ENCODE measurements at places on chromosomes 1 and 21.

DNA sequence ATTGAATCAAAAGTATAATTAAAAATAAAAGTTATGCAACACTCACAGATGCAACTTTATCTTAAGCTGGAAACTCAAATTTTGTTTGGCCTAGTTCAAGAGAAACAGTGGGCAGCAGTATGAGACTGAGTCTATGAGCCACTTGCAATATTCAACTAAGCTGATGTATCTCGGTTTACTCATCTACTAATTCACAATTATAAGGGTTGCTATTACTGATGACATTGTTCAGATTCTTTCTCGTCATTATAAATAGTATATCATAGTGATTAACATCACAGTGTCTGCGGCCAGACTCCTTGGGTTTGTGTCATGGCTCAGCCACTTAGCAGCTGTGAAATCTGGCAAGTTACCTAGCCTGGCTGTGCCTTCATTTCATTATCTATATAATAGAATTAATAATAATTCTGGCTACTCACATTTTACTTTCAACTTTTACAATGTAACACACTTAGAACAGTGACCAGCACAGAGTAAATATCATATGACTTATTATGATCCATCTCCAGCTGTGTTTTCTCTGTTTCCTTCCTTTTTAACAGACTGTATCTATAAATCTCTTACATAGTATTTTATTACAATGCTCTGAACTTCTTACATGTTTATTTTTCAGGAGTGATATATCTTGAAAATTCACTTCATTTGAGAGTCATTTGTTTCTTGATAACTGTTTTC lies 194.3 kb upstream of the RGS18 start:
- no peak overlapping the region for H3K4me3 ChIP-seq
- no peak for DNase-seq
- no peaks in the 10 kb centered on the region for H3K36me3 ChIP-seq
- no peak overlapping the region for H3K27ac ChIP-seq

GRCh38 chr1:30171537-30172298 lies 551.7 kb downstream of the MATN1 start:
- H3K27ac ChIP-seq = peak overlapping the region; percentile 76
- peaks cover 20% of the 10 kb centered on the region for H3K4me1 ChIP-seq
- DNase-seq = peak; percentile 74
- H3K36me3 ChIP-seq = no peaks in the 10 kb centered on the region
- H3K27me3 ChIP-seq = peaks cover 8% of the 10 kb centered on the region

GRCh38 chr21:43369124-43369523 lies 57.8 kb downstream of the SIK1 start:
- DNase-seq = peak; percentile 50
- peak overlapping the region; percentile 70 for H3K4me3 ChIP-seq
- H3K4me1 ChIP-seq = peaks cover 44% of the 10 kb centered on the region
- no peaks in the 10 kb centered on the region for H3K36me3 ChIP-seq

DNA sequence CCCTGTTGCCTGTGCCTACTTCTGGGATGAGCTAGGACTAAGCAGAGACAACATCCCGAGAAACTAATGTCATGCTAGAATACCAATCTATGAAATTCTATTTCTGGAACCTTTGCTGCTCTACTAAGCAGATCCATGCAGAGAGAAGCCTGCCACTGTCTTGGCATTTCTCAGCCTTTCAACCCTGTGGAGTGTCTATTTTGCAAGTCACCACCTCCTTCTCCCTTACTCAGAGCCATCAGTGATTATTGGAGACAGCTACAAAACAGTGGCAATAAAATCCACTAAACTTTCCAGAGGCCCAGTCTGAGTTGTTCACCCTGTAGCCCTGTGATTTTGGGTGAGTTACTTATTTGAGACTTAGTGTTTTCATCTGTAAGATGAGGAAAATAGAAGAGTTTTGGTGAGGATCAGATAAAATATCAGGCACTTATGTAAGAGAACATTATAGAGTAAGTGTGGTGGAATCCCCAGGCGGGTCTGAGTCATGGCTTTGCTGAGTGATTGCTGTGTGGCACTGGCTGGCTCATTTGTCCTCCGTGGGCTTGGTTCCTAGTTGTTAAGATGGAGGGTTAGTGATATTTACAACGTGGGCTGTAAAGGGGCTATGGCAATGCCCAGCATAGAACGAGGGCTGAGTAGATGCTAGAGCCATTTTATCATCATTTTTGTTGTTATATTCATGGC lies 61.1 kb downstream of the FMN2 start:
- no peaks in the 10 kb centered on the region for H3K27me3 ChIP-seq
- peaks cover 25% of the 10 kb centered on the region for H3K4me1 ChIP-seq
- peak overlapping the region; percentile 62 for H3K27ac ChIP-seq

- H3K36me3 ChIP-seq = no peaks in the 10 kb centered on the region
- H3K4me1 ChIP-seq = peaks cover 21% of the 10 kb centered on the region
- peak; percentile 38 for DNase-seq
- H3K27ac ChIP-seq = peak overlapping the region; percentile 100
These were observed 519 bp downstream of the RERE start for GRCh38 chr1:8816831-8817411.

- peaks cover 2% of the 10 kb centered on the region for H3K27me3 ChIP-seq
- H3K4me1 ChIP-seq = no peaks in the 10 kb centered on the region
- H3K4me3 ChIP-seq = no peak overlapping the region
- H3K36me3 ChIP-seq = no peaks in the 10 kb centered on the region
These were observed 304.9 kb upstream of the DUSP10 start for GRCh38 chr1:222046684-222047263.

DNA sequence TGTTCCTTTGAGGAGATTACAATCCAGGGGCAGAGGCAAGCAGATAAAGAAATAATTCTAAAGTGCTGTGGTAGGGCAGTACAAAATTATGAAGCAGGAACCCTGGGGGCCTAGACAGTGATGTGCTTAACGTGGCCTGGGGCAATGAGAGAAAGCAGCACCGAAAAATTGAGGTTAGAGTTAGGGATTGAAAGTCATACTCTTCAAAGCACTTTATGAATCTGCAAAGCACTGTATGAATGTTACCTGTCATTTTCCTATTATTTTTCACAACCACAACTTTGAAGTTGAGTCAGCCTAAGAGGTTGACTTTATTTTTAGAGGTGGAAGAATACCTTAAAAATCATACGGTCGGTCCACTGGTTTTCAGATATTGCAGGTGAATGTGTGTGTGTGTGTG lies 183.4 kb upstream of the NFIA start:
- DNase-seq = no peak
- H3K4me1 ChIP-seq = peaks cover 42% of the 10 kb centered on the region
- H3K27ac ChIP-seq = no peak overlapping the region
- H3K4me3 ChIP-seq = no peak overlapping the region
- H3K36me3 ChIP-seq = no peaks in the 10 kb centered on the region
- H3K27me3 ChIP-seq = peaks cover 8% of the 10 kb centered on the region

GRCh38 chr1:29639156-29639736 lies 402.9 kb downstream of the PTPRU start:
- H3K27me3 ChIP-seq = peaks cover 2% of the 10 kb centered on the region
- H3K4me3 ChIP-seq = no peak overlapping the region
- H3K27ac ChIP-seq = no peak overlapping the region

DNA sequence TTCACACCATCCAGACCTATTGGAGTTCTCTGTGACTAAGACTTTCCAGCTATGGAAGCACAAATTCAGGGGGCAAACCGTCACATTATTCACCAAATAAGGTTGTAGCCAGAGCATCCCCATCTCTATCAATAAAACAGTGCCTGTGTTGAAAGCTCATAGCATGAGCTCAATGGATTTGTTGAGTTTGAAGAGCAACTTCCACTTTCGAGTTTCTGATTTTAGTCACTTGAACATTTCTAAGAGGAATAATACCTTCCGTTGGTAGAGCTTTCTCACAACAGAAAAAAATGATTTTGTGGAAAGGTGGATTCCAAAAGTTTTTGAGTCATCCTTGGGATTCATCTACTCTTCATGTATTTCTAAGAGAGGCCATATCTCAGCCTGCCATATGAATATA lies 13.0 kb upstream of the ELAVL4 start:
- H3K4me3 ChIP-seq = no peak overlapping the region
- H3K27me3 ChIP-seq = peaks cover 3% of the 10 kb centered on the region
- H3K4me1 ChIP-seq = peaks cover 25% of the 10 kb centered on the region
- no peak overlapping the region for H3K27ac ChIP-seq
- DNase-seq = no peak
- no peaks in the 10 kb centered on the region for H3K36me3 ChIP-seq

DNA sequence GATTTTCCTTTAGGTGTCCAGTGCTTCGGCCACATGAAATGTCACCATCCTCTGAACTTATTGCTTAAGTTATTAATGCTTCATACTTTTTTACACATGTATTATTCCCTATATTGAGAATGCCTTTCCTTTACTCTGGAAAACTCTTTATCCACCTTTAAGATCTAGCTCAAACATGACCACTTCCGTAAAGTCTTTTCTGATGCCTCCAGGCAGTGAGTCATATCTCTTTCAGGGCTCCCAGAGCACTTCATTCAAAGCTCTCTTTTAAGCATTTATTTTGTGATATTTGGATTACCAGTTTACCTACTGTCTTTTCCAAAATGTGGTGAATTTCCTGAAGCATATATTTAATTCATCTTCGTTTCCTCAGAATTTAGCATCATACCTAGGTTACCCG lies 178.9 kb downstream of the HS2ST1 start:
- H3K27ac ChIP-seq = no peak overlapping the region
- peaks cover 3% of the 10 kb centered on the region for H3K4me1 ChIP-seq
- no peaks in the 10 kb centered on the region for H3K27me3 ChIP-seq
- no peaks in the 10 kb centered on the region for H3K36me3 ChIP-seq
- DNase-seq = no peak

- H3K27ac ChIP-seq = no peak overlapping the region
These were observed 1421.1 kb downstream of the PLA2G4A start for GRCh38 chr1:188249811-188250210.

DNA sequence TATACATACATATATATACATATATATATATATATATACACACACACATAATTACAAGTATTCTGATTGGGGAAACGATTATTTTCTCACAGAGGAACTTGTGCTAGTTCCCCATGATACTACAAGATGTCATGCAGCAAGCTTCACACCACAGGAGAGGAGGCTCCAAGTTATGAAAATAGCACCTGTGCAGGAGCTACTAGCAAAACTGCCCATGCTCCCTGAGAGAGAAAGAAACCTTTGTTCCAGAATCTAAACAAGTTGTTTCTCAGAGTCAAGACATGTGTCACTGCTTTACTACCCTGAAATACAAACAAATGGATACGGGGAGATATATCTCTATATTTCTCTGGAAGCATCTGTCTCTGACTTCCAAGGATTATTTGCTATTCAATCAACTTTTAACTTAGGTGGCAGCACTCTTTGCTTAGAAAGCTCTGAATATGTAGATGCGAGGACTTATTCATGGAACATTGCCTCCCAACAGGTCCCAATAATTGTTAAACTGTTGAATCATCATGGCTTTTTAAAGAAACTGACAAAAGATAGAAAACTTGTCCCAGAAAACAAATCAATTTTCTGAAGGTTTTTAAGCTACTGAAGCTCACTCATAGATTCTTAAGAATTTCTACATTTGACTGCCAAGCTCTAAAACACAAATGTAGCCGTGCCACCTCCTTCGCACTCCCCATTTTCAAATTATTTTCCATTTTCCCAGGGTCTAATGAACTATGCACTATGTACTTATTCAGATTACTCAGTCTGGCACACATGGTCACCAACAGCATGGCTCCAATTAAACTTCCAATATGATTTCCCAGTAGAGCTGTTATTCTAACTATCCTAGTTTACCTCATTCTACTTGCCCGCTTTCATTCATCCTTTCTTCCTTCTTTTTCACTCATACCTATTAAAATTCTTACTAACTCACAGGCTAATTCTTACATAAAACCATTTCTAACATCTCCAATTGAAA lies 929.1 kb downstream of the LTN1 start:
- H3K4me1 ChIP-seq = no peaks in the 10 kb centered on the region
- H3K27ac ChIP-seq = no peak overlapping the region
- no peaks in the 10 kb centered on the region for H3K27me3 ChIP-seq
- H3K4me3 ChIP-seq = no peak overlapping the region
- no peaks in the 10 kb centered on the region for H3K36me3 ChIP-seq

DNA sequence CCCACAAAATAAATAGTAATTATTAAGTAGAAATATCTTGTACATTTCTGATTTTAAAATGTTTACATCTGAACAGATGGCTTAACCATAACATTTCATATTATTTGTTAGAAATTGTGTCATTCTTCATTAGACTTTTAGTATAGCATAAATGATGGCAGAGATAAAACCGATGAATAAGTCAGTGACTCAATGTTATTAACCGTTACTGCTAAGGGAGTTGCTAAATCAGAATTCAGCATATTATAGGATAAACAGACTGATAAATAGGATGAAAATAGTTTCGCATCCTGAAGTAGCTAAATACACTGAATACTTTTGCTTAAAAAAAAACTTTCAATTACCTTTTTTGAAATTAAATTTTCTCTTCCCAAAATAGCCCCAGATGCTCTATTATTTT lies 610.6 kb upstream of the ZP4 start:
- no peaks in the 10 kb centered on the region for H3K36me3 ChIP-seq
- H3K27me3 ChIP-seq = no peaks in the 10 kb centered on the region
- no peaks in the 10 kb centered on the region for H3K4me1 ChIP-seq

GRCh38 chr1:19029191-19030085 lies 73.0 kb upstream of the IFFO2 start:
- no peak for DNase-seq
- H3K27ac ChIP-seq = no peak overlapping the region
- peaks cover 4% of the 10 kb centered on the region for H3K27me3 ChIP-seq
- H3K4me3 ChIP-seq = no peak overlapping the region
- peaks cover 9% of the 10 kb centered on the region for H3K4me1 ChIP-seq

DNA sequence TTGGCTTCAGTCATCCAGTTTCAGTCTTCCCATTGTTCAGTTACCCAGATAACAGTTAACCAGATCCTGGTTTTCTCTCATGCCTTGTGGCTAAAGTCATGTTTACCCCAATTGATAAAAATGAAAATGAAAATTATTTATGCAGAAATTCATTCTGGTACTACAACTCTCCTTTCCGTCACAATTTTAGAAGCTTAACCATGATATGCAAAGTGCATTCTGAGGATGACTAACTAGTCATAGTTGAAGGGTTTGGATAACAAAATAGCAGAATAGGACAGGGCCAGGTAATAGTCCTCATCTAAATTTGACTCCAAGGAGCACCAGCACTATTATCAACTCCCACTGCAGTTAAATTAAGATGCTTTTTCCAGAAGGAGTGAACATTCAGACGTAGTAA lies 94.7 kb downstream of the NTMT2 start:
- H3K27me3 ChIP-seq = no peaks in the 10 kb centered on the region
- DNase-seq = no peak
- no peaks in the 10 kb centered on the region for H3K36me3 ChIP-seq
- H3K27ac ChIP-seq = no peak overlapping the region
- H3K4me1 ChIP-seq = no peaks in the 10 kb centered on the region

- DNase-seq = no peak
- H3K27me3 ChIP-seq = no peaks in the 10 kb centered on the region
- no peak overlapping the region for H3K27ac ChIP-seq
- no peak overlapping the region for H3K4me3 ChIP-seq
- H3K4me1 ChIP-seq = peaks cover 7% of the 10 kb centered on the region
These were observed 84.5 kb upstream of the BCL10 start for GRCh38 chr1:85360730-85361493.

DNA sequence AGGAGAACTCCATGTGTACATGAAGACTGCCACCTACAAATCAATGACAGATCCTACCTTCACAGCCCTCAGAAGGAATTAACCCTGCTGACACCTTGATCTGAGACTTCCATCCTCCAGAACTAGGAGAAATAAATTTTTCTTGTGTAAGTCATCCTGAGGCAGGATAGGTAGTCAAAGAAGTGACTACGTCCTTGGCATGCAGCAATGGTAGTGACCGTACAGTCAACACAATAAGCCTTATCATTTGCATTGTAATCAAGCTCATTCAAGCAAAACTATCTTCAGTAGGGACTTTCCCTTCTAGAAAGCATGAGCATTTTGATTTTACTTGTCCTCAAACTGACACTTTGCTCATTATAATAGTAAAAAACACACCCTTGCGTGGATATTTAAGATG lies 64.0 kb upstream of the KCNK1 start:
- no peaks in the 10 kb centered on the region for H3K36me3 ChIP-seq
- H3K4me3 ChIP-seq = no peak overlapping the region
- no peak for DNase-seq

Data from glutamatergic neuron (in vitro differentiated cells).